Activated CD4-positive, alpha-beta T cell treated with anti-CD3 and anti-CD28 coated beads, Interleukin-2, amount 50 U/mL, for 24 hours (primary cell): ENCODE measurements at places on chromosomes 11 and 22.

GRCh38 chr11:79336797-79337517, 103.9 kb downstream of the TENM4 start:
- no peak for DNase-seq

DNA sequence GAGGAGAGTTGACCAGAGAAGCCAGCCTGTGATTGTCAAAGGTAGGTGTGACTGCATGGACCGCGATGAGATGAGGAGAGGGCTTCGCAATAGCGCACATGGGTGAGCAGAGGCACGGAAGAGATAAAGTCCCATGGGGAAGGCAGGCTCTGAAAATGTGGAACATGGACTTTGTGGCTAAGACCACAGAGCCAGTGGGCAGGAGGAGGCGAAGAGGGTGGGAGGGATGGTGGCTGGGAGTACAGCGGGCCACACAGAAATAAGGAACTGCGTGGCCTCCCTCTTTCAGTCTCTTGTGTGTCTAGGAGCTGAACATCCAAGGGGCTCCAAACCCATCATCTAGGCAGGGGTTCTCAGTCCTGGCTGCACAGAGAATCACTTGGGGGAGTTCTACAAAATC, 98.6 kb downstream of the TENM4 start:
- DNase-seq: no peak

DNA sequence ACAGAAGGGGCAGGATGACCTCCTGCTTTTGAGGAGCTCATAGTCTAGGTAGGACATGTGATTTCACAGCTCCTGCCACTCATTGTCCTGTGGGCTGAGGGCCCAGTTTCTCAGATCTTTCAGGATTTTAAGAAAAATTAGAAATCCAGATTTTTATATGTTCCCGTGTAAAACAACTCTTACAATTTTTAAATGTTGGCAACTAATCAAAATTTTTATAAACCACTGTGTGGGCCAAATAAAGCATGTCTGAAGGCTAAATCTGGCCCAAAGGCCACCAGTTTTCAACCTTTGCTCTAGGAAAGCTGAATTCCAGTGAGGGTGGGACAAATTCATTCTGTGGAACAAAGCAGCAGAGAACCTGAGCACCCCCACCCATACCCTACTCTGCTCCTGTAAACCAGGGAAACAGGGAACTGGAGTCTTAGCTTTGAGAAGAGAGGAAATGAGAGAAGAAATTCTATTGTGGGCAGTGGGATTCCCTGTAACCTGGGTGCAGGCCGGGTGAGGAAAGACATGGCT, 20.6 kb downstream of the LRRC32 start:
- DNase-seq: no peak

- DNase-seq: no peak
These were observed 24.1 kb upstream of the CDC42EP2 start for GRCh38 chr11:65290448-65291165.

DNA sequence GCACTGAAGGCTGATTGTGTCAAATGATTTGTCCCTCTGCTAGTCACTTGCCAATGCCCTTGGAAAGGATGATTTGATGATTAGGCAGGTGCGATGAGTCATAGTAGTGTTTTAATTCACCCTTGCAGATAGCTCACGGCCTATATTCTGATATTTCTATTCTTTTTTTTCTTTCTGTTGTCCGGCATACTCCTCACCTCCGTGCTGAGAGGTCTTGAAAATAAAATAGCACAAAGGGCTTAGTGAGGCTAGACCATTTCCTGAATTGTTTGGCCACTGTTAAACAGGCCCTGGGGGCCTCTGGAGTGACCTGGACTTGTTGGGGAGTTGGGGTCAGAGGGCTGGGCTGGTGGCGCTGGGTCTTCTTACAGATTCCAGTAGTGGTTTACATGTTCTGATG, 99.8 kb downstream of the ZBTB16 start:
- DNase-seq: no peak
